ENCODE measurements at places on chromosomes 12 and 14.

DNA sequence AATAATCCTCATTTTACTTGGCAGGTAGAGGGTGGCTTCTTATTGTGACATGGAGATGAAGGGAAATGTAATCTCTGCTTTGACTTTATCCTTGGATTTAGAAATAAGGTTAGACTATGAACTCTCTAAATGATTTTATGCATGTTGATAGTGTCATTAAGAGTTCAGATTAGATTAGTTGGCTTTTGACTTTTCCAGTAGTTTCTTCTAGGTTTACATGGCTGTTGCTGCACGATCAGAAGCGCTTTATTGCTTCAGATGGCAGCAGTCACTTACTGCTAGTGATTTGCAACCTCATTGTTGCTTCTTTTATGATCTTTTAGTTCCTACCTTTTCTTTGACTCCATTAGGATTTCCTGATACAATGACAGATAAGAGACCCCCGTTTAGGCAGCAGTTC lies 32.3 kb downstream of the SLC15A5 start:
- no peak for DNase-seq

GRCh38 chr12:25702553-25702952 lies 149.5 kb upstream of the LMNTD1 start:
- no peak for DNase-seq

DNA sequence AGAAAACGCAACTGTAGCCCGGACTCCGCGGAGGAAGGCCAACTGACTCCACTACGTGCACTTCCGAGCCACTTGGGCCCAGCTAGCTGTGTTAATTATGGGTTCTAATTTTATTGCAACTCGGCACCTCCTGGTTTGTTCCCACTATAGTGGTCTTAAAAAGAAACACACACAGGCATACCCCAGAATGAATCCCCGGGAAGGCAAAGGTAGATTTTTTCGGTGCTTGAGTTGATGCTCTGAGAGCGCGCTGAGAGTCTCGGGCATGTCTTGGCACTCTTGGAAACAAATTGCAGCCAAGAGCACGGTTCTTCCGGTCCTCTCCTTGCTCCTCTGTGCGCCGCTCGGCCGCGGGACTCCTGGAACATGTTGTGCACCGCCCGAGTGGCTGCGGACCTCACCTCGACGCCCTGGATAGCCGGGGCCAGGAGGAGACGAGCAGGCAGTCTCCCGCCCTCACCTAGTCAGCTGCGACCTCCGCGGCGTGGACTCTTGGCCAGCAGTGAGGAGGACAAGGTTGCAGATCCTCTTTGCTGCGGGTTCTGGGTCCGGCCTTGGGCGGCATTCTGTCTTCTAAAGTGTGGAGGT lies 6.8 kb upstream of the PAX9 start:
- no peak for DNase-seq

DNA sequence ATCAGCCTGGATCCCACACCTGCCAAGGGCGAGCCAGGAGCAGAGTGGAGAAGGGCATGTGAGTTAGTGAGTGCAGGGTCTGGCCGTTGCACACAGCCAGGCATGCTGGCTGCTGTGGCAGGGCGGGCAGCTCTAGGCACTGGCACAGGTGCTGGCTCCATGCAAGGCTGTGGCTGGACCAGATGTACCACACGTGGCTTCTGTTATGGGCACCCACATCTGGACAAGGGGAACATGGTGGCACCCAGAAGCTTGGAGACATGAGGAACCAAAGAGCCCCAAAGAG lies 20.1 kb downstream of the SERPINA3 start:
- DNase-seq = no peak

DNA sequence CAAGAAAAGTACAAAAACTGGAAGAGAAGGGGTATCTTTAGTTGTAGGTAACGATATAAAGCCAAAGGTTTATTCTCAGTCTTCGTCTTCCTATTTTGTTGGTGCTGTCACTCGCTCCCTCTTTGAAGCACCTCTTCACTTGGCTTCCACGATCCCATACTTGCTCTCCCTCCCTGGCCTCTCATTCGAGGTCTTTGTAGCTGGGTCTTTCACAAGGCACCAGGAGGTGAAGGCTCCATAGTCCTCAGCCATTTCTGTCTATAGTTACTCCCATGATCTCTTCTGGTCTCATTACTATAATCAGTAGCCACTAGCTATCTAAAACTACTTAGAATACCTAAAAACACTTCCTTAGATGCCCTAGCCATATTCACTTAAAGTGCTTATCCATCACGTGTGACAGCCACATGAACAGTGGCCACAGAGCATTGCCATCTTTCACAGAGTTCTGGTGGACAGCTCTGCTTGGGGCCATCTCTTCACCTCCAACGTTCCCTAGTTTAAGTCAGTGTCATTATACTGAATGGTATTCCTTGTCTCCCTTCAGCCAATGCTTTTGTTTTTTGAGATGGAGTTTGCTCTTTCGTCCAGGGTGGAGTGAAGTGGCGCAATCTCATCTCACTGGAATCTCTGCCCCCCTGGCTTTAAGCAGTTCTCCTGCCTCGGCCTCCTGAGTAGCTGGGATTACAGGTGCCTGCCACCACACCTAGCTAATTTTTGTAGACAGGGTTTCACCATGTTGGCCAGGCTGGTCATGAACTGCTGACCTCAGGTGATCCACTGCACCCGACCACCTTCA lies 57.1 kb downstream of the ATP2A2 start:
- DNase-seq = no peak

GRCh38 chr12:111213561-111213960 lies 155.3 kb downstream of the PHETA1 start:
- no peak for DNase-seq

GRCh38 chr12:6360578-6361490 lies 14.5 kb downstream of the SCNN1A start:
- DNase-seq = no peak

GRCh38 chr12:103686026-103686425 lies 99.0 kb downstream of the STAB2 start:
- DNase-seq = no peak

DNA sequence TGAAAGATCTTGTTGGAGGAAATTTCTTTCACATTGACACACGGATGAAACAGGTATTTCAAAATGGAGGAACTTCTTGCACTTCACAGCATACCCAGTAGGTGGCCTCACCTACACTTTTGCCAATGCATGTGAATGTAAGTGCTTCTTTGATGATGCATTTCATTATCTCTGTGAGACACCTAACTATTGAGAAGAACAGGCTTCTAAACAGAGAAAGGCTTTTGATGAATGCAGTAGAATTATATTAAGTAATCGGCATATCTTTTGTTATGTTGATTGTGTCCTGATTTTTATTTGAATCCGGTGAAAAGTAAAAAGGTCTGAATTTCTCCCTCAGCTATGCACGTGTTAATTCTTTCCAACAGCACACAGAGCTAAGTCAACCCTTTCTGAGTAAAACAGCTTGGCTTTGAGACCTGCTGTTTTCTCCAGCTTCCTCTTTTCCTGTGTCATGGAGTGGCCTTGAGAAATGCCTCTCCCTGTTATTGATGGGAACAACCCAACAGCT lies 399.0 kb downstream of the NAV3 start:
- no peak for DNase-seq
